ENCODE measurements at places on chromosomes 4 and X.

DNA sequence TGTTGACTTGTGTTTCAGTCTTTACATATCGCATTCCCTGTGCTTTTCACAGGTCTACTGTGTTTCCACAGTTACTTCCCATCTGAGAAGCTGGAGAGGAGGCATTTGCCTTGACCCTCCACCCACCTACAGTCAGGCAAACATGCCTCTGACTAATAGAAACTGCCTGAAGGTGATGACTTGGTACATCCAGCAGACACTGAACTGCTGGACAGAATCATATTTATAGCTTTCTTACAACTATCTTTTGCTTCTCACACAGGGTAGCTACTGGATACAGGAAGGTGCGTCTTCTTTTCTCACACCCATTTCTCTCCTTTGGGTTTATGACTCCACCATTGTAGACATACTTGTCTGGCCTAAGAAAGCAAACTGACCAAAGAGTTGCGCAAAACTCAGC is 58.0 kb downstream of the VGLL1 start:
- DNase-seq = peak; percentile 9

GRCh38 chr4:21655031-21655430 is 293.5 kb downstream of the KCNIP4 start:
- DNase-seq = no peak

DNA sequence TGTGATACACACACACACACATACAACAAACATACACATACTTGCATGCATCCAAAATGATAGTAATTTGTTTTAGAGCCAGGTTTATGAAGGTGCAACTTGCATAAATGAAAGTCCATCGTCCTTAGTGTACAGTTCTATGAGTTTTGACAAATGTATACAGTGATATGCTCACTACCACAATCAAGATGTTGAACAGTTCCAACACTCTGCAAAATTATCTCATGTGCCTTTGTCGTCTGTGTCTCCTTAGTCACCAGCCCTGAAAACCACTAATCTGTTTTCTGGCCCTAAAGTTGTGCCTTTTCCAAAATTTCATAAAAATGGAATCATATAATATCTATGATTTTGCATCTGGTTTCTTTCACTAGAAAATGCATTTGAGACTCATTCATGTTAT is 67.8 kb upstream of the ANXA3 start:
- no peak for DNase-seq

DNA sequence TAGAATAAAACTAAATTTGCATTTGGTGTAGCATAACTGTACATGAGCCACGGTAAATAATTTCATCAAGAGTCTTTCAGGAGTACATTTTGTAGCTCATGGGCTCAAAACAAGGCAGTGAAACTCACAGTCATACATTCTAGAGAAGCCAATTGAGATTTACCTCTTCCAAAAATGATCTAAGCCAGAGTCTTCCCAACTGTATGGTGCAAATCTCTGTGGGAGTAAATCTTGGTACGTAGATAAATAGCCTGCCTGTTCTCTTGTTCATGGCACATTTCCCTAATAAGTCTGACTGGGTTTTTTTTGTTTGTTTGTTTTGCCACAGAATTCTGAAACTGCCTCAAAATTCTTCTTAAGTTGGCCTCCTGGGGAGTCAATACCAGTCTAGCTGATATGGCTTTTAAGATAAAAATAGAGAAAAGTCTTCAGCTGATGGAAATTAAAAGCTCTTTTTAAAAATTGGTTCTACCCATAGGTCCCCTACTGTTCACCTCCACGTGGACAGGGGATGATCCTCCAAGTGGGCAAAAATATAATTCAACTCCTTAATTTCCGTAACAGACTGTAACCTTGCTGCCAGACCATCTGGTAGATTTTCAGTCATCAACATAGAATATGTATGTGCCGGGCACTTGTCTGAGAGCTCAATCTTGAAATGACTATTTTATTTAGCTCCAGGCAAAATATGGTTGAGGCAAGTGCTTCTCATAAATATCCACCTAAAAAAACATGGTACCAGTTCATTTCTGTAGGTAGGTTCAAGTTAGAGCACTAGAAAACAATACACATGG is 365.4 kb downstream of the PDHA2 start:
- DNase-seq = no peak

GRCh38 chr4:37760840-37761239 is 65.6 kb upstream of the PGM2 start:
- no peak for DNase-seq

- no peak for DNase-seq
Measured at GRCh38 chr4:118950929-118951570, 62.4 kb downstream of the SYNPO2 start.

DNA sequence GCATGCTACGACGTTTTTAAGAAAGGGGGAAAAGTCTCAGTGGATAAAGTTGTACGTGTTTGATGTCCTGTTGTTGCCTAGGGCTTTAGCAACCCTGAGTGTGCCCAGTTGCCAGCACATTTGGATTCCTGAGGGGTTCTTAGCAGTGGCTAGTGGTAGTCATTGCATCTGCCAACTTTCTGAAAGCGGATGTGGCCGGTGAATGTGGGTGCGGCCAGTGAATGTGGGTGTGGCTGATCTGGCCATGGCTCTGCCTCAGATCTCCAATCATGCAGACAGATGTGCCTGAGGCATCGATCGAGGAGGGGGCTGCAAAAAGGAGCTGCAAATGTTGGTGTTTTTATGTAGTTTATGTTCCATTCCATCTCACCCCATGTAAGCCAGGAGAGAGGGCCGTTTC is 41.5 kb upstream of the FAT1 start:
- DNase-seq = peak; percentile 88

GRCh38 chrX:1534301-1535168 is 2.5 kb downstream of the P2RY8 start:
- no peak for DNase-seq

- no peak for DNase-seq
Measured at GRCh38 chrX:135089126-135089525, 31.2 kb downstream of the ETDB start.

- DNase-seq = peak; percentile 59
Measured at GRCh38 chrX:72201836-72202536, 20.4 kb downstream of the PIN4 start.

GRCh38 chrX:21606002-21606401 is 52.1 kb downstream of the KLHL34 start:
- no peak for DNase-seq

DNA sequence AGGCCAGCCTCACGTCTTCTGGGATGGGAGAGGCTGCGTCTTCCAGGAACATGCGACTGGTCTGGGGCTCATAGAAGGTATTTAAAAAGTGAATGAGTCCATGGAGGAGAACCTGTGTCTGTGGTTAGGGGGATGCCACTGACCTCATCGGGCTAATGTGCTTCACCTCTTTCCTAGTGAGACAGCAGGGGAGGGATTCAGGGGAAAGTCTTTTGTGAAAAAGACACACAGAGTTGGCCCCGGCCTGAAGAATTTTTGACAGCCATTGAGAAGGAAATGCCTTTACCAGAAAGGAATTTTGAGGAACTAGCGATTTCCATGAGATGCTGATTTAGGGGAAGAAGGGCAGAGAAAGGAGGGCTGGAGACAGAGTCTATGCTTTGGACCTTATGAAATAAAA is 11.0 kb upstream of the C4orf50 start:
- no peak for DNase-seq

- no peak for DNase-seq
Measured at GRCh38 chr4:73396993-73397972, 6.8 kb upstream of the ALB start.

DNA sequence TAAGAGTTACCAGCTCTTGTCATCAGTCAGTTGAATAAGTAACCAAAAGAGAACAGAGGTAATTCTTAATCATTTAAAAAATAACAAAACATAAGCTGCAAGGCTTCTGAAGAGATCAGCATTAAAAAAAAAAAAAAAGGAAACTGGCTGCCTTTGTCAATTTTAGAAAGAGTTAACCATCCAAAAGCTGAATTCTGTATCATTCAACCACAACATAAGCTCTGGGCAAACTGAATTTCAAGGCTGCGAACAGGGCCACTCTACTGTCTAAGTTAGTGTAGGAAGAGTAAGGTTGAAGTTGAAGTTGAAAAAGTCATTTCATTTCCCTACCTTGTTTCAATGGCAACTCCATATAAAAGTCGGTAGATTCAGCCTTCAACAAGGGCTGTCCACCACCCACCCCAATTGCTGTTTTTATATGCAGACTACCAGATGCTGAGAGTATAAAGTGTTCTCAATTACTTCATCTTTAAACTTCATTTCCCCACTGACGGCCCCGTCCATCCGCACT is 1.1 kb upstream of the LIN54 start:
- DNase-seq = peak; percentile 36

DNA sequence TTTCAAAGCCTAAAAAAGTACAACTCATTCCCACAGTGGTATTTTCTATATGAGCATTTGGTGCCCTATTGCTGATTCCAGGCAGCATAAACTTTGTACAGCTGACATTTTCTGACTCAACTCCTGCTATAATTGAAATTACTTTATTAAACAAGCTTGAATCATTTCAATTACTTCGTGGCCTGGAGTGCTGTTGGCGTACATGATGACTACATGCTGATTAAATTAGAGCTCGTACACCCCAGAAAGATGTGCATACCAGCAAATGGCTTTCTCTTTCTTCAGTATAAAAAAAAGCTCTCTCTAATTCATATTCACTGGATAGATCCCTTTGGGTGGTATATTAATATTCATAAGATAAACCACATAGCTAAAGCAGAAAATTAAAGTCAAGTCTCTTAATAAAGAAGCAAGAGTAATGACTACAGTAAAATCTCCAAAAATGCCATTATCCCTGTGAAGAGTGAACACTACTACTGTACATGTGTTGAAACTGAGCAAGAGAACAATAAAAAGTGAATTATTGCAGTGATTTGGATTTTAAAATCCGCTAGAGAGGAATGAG is 245.0 kb upstream of the IGFBP7 start:
- DNase-seq = no peak

- no peak for DNase-seq
Measured at GRCh38 chr4:121973816-121974215, 22.0 kb upstream of the TRPC3 start.

- no peak for DNase-seq
Measured at GRCh38 chr4:628311-628741, 3.0 kb downstream of the PDE6B start.

DNA sequence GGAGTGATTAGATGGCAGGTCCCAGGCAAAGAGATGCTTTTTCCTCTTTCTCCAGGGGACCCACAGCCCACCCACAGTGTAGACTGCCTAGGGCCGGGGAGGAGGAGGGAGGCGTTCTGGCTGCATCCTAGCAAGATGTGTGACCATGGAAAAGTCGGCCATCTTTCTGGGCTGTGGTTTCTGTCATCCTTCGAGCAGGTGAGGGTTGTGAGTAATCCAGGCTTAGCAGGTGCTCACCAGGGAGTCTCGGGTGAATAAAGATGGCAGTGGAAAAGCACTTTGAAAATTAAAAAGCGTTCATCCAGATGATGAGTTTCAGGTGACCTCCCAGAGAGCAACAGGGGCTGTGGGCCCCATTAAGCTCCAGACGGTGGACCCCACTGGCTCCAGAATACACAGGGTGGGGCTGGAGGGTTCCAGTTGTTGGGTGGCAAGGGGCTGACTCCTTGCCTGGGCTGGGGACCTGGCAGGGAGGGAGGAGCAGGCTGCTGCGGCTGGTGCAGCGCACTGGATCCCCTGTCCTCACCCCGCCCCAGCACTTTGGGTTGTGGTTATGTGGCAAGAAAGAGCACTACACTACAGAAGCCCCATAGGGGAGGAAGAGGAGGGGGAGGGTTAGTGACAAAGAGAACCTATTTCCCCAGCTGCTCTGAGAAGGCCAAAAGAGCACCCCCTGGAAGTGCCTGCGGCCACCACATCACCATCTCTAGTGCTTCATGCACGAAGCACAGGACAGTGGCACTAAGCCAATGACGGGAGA is 23.7 kb downstream of the ELF4 start:
- DNase-seq = no peak

GRCh38 chr4:41070516-41071281 is 143.6 kb downstream of the APBB2 start:
- DNase-seq = no peak

- DNase-seq = peak; percentile 46
Measured at GRCh38 chrX:13254076-13254785, 65.6 kb downstream of the ATXN3L start.

DNA sequence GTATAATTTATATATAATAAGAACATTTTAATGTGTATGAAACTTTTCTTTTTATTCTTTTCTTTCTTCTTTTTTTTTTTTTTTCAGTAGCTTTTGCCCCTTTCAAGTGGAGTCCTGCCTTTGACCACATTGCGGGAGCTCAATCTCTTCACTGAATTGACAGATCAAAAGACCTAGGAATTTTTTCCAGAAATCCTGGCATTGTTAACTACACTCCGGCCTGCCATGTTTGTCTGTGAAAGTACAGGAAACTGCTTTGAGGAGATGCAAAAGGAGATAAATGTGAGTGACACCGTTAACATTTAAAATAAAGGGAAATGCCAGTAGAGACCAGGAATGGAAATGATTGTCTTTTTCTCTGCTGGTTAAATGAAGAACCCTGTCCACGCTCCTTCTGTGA is 159.3 kb upstream of the VCX3A start:
- DNase-seq = no peak

GRCh38 chr4:177349191-177349590 is 39.5 kb downstream of the NEIL3 start:
- DNase-seq = no peak

GRCh38 chrX:112736310-112736709 is 56.6 kb upstream of the LHFPL1 start:
- DNase-seq = no peak

DNA sequence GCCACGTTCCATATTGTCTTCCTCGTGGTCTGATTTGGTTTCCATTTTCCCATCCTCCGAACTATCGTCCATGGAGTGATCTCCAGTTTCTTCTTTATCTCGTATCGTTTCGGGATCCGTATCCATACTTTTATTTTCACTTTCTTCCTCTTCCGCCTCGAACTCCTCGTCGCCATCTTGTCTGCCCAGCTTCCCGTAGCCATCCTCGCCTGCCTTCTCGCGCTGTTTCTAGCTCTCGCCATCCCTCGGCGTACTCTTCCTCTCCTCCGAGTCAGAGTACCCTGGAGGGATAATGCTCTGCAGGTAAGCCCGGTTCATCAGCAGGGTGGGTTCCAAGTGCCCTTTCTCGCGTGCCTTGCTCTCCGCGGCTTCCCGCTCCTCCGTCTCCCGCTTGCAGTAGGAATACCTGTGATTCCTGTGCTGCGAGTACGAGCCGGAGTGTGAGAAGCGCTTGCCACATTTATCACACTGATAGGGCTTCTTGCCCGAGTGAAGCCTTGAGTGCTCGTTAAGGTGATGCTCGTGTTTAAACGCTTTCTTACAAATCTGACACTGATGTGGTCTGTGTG is 134.5 kb upstream of the TAPT1 start:
- no peak for DNase-seq

- peak; percentile 45 for DNase-seq
Measured at GRCh38 chr4:31088600-31089230, 368.5 kb downstream of the PCDH7 start.

DNA sequence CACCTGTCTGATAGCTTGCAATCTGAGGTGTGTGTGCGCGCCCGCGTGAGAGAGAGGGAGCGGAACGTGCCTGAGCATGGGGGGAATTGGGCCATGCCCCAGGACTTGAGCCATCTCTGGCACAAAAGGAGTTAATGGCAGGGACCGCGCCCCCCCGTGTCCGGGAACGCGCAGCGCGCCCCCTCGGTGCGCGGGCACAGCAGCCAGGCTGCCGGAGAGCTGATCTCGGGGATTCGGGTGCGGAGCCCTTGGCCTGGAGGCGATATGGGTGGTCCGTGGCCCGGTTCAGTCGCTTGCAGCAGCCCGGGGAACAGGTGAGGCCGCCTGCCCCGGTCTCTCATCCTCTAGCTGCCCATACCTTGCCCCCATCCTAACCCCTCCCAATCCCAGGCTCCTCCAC is at the start of gene NLGN3:
Gene NLGN3, plus strand, starts transcription at position 191 of the 400 bp plus-strand sequence. CDS start 2,909 bp downstream, outside the sequence.
- DNase-seq = no peak

GRCh38 chrX:136851526-136851925 is 29.0 kb downstream of the RBMX start:
- no peak for DNase-seq

Data from kidney tubule cell (primary cell).